Diencephalon (tissue), 1 donor: ENCODE measurements at places on chromosomes 16 and 17. TPM values are rescaled to one million over a fixed set of nuclear protein-coding genes. Genes with fewer than 3 reads are reported as not detected.

Gene FTO
- 171 TPM for total RNA-seq

Gene ARMC7
- 3.0 TPM for total RNA-seq

Gene SCGB1C2
- not detected for total RNA-seq

Gene WWOX
- total RNA-seq = 20.8 TPM

Gene PRR29
- 6.9 TPM for total RNA-seq

Gene OTOP2
- total RNA-seq = not detected

Gene KRTAP1-5
- not detected for total RNA-seq

Gene ASGR2
- total RNA-seq = not detected

Gene ABCC12
- total RNA-seq = 0.46 TPM

Gene HBZ
- total RNA-seq = 1.2 TPM

Gene CX3CL1
- 18.2 TPM for total RNA-seq

Gene CLDN7
- 0.92 TPM for total RNA-seq

Gene SLC12A4
- total RNA-seq = 27.9 TPM

Gene WFDC1
- 7.6 TPM for total RNA-seq

Gene TOX3
- total RNA-seq = 15.9 TPM

Gene ALDH3A1
- total RNA-seq = 0.46 TPM

Gene AANAT
- total RNA-seq = not detected
